ENCODE measurements at places on chromosomes 6 and 20.

DNA sequence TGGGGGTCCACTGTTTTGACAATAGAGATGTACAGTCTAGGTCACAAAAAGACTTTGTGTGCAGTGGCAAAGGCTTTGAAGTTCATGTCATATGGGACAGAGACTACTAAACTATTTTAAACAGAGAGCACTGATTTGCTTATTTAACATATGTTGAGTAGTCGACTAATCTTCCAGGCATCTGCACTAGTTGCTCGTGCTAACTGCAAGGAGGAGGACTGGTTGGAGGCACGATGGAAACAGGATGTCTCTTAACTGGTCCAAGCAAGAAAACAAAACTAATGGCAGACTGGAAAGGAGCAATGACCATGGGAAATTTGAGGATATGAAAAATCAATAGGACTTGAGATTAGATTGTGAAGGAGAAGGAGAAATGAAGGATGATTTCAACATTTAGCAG lies 28.5 kb upstream of the ERVFRD-1 start:
- DNase-seq: no peak

DNA sequence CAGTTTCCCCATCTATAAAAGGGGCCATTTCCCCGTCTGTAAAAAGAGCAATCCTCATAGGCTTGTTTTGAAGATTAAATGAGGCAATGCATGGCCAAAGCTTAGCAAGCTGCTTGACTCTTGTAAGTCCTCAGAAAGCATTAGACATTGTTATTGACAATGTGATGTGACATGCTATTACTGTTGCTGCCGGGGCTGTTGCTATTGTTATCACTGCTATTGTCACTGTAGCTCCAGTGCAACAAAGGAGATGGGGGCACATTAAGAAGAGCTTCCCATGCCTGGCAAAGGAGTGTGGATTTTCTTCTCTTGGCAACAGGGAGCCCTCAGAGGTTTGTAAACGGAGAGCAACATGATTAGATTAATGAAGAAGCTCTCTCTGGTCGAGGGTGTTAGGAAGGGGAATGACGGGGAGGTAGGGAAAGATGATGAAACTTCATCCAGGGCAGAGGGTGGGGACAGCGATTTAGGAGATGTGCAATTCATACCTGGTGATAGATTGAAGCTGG lies 33.1 kb upstream of the FAM83D start:
- peak; percentile 24 for DNase-seq

GRCh38 chr20:38962928-38963401 lies 821 bp downstream of the DHX35 start:
- no peak for DNase-seq

- no peak for DNase-seq
These were observed 227.4 kb downstream of the TMEM200A start for GRCh38 chr6:130593200-130593599.

DNA sequence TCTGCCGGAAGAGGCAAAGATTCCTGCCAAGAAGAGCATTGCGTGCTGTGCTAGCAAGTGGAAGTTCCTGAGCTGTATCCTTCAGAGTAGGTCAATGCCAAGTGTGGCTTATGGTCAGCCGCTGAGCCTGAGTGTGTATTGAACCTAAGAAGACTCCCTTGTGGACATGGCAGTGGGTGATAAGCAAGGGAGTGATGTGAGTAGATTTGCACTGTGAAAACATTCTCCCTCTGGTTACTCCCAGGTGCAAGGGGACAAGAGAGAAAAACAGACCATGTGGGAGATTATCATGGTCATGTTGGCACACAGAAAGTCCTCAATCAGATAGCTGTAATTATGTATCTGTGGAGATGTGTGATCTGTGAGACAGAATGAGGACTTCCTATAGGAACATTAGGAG lies 6.1 kb upstream of the TMEM74B start:
- DNase-seq: no peak

All from CD4-positive, alpha-beta T cell treated with Interleukin-21 for 1 hour (primary cell).